ENCODE measurements at places on chromosomes 2 and 18.

GRCh38 chr2:176464886-176465564, 195.8 kb downstream of the MTX2 start:
- no peak for DNase-seq

- no peak for DNase-seq
Measured at GRCh38 chr2:96872591-96873349, 2.9 kb upstream of the SEMA4C start.

DNA sequence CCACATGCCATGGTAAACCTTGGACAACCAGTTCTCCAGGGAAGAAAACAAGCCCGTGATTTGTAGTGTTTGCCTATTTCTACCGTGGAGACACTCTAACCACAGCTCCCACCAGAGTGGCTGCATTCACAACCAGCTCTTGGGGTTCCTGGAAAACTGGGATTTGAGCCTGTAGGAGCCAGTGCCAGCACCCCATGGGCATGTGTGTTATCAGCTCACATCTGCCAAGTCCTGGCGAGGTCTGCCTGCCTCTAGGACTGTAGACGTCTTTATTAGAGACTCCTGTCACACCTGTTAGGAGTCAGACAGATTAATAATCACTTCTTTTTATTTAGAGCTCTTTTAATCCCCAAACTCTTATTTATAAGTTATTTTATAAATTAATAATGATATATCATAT, 41.0 kb downstream of the INPP5D start:
- DNase-seq, result no peak

DNA sequence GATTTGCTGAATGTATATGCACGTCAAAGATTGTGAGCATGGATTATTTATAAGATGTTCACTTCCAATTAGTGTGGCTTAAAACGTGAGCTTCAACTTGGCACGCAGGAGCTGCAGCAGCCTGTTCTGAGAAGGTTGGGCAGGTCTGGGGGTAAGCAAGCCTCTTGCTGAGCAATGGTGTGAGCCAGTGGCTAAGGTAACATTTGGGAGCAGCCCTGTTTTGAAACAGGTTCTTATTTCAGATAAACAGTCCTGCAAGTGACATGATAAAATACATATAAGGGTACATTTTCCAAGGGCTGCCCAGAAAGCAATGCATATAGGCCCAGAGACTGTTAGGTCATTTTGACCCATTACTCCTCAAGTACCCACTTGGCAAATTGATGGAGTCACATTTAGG, 415.3 kb downstream of the ZNF521 start:
- no peak for DNase-seq

DNA sequence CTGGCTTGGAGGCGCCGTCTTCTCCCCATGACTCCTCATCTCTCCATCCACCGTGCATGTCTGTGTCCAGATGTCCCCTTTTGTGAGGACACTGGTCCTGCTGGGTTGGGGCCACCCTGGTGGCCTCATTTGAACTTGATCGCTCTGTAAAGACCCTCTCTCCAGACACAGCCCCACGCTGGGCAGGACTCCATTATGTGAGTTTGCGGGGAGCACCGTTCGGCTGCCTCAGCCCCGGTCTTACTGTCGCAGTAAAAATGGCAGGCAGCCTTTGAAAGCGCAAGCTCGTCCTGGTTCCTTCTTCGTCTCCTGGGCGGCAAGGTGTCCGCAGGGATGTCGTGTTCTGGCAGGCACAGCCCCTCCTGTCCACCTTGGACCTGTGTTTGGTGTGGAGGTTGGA, 17.7 kb downstream of the NFATC1 start:
- no peak for DNase-seq

DNA sequence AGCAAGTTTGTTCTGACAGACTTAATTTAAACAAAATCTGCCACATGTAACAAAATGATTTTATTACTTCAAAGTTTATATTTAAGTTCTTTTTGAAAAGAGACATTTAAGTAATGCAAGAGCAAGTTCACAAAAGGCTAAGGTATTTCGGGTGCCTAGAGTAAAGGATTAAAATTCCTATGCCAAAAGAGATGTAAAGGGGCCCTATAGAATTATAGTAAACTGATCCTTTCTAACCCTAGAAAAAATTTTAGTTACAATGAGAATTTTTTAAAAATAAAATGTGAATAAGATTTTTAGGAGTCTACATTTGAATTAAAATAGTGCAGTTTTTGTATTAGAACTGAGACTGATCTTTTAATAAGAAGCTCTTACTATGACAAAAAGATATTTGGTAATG, 147.1 kb downstream of the PLEKHA3 start:
- DNase-seq, result no peak

DNA sequence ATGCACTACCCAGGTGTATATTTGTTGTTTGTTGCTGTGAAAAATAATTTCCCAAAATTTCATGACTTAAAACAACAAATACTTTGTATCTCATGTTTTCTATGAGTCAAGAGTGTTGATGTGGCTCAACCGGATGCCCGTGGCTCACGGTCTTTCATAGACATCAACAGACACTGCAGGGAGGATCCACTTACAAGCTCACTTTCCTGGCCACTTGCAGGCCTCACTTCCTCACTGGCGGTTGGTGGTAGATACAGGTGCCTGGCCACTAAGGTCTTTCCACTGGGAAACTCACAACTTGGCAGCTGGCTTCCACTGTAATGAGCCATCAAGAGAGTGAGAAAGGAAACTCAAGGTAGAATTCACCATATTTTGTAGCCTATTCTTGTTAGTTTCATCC, 662.9 kb downstream of the IRS1 start:
- no peak for DNase-seq

- DNase-seq, result peak; percentile 68
Measured at GRCh38 chr2:98445177-98445682, 572 bp downstream of the INPP4A start.

DNA sequence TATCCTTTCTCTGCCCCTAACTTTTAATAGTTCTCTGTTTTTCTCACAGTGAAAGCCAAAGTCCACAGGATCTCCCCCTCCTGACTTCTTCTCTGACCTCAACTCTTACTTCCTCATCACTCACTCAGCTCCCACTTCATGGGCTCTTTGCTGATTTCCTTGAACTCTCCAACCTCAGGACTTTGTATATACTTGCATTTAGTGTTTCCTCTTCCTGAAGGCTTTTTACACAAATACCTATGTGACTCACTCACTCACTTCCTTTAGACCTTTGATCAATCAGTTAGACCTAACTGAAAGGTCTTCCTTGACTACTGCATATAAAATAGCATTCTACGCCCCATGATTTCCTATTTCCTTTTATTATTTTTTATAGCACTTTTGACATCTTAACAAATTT, 233.1 kb upstream of the MEX3C start:
- DNase-seq, result no peak

GRCh38 chr2:33337981-33338380, 138.5 kb upstream of the RASGRP3 start:
- DNase-seq, result no peak

DNA sequence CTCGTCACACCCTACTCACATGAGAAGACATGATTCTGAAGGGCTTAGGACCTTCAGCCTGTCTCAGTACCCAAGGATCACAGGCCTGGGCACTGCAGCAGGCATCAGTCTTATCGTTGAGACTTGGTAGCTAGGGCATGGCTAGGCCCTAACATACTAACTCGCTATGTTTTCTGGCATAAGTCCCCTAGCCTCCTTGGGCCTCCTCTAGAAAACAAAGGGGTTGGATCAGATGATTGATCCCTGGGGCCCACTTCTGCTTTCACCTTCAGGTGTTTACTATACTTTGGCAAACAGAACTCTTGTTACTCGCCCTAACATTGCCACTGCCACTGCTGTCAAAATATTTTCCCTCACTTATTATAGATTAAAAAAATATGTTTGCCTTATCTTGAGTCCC, 44.2 kb downstream of the VSNL1 start:
- DNase-seq, result no peak

GRCh38 chr18:21894619-21895367, 154.2 kb downstream of the MIB1 start:
- DNase-seq, result no peak

DNA sequence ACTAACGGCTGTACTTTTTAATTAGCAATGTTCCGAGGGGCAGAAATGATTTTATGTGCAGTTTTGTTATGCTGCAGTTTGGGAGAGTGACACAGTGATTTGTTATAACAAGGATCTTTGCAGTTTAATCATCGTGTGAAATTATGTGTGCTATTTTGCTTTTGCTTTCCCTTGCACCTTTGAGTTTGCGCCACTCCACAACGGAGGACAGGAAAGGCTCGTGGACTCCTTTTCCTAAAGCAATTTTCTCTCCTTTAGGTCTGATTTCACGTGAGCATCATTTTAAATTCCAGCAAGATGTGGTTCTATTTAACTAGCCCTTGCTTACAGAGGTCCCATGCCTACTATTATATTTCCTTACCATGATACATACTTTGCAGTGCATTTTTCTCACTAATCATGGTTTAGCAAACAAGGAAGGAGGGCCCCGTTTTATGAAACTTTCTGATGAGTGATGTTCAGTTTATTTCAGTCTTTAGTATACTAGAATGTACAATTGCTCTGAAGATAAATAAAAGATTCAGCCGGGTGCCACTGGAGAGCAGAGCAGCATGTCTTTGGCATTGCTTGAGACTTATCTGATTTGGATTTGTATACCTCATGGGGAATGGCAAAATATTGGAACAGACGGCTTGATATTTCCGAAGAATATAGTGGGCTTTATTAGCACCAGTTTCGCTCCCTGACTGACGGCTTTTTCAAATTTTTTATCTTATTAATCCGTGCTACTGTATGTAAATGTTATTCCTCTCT, 528.2 kb upstream of the FANCL start:
- DNase-seq, result no peak

- DNase-seq, result no peak
Measured at GRCh38 chr2:229855116-229855515, 66.7 kb downstream of the TRIP12 start.

- no peak for DNase-seq
Measured at GRCh38 chr18:49149011-49149410, 198.2 kb upstream of the SMAD7 start.

DNA sequence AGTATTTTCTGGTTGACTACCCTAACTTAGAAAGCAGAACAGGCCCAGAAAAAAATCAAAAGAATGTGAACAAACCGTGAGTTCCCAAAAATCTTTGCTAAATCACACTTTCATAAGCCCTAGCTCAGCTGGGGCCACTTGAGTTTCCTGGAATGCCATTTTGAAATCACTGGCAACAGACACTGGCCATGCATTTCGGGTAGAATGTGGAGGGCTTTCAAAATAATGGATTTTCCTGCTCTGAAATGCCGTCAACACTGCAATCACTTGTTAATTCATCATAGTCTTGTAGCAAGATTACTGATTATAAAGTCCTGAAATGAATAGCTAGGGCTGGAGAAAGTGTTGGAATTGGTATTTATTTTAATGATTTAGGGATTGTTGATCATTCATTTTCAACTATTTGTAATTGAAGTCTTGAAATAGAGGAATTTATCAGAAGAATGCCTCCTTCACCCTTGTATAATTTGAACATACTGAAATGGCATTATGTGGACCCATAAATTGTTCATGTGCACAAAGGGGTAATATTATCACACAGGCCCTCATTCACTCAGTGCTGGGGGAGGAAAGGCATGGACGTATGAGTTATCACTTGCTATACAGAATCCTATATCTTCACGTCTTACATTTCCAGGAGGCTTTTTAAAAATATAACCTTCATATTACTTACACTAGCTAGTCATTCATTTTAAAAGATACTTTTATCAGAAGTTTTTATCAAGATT, 134.8 kb downstream of the DTNA start:
- DNase-seq, result no peak

DNA sequence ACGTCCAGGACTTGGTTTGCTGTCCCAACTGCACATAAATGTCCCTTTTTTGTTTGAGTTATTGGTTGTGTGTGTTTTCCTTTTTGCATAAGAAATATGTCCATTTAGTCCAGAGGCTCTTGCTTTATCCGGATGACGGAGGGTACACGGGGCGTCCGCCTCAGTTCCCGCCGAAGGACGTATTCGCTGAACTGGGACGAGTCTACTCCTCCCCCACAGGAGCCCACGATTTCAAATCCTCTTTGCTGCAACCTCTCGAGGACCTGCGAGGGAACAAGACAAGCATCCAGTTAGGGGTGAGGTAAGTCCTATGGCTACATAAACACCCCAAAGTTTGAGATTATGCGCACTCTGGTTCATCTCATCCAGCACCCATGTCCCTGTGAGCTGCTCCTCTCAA, 92.7 kb downstream of the KCTD1 start:
- no peak for DNase-seq

GRCh38 chr2:136715146-136715545, 50.2 kb upstream of the THSD7B start:
- DNase-seq, result no peak

DNA sequence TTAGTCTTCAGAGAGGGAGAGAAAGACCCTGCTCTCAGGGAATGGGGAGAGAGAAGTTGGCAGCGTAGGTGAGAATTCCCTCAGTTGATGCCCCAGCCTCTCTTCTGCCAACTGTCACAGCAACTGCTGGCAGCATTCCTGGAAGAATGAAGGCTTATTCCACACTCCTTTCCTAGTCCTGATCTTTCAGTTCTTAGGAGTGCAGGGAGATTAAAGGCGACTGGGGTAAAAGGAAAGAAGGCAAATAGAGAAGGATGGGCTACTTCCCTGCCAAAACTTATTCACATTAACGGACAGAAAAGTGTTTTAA, 65.9 kb upstream of the ACAA2 start:
- DNase-seq, result no peak

GRCh38 chr2:233553366-233553765, 13.2 kb downstream of the USP40 start:
- DNase-seq, result no peak

DNA sequence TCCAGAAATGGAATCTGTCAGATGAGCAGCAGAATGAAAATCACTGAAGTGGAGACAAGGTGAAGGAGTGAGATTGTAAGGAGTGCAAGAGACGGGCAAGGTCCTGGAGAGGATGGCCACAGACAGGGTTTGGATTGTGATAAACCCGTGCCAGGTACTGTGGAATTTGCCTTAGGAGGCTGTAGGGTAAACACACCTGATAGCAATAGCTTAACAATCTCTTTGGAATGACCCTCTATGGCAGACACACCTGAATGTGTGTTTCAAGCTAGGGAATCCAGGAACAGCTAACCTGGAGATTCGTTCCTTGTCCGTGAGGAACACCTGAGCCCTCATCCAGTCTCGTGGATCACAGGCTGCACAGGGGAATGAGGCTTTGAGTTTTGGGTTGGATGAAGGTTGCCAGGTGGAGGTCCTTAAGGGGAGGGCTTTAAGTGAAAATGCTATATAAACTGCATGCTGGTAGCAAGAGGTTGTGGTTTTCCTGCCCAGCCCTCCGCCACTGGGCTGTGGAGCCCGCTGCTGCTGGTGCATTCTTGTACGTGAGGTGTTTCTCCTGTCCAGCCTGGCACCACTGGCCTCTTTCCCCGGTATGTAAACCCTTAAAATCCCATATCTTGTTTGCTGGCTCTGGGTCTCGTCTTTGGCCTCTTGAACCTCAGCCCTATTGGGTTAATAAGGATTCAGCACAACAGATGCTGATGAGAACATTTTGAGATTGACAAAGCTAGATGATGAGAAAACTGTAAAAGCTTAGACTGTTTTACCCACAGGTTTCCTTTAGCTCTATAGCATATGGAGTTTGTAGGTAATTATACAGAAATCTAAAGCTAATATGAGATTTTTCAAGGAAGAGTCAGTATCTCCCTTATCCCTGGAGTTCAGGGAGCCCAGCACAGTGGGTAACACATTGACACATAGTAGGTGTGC, 117.9 kb downstream of the ARHGAP15 start:
- no peak for DNase-seq

All from left forelimb (tissue), 1 donor.